ENCODE measurements at places on chromosomes 3 and 15.
A peak's percentile ranks its signal among the peaks of the same experiment; 100 is the strongest.

- DNase-seq = no peak
These were observed 351.8 kb upstream of the TPRG1 start for GRCh38 chr3:188819939-188820338.

DNA sequence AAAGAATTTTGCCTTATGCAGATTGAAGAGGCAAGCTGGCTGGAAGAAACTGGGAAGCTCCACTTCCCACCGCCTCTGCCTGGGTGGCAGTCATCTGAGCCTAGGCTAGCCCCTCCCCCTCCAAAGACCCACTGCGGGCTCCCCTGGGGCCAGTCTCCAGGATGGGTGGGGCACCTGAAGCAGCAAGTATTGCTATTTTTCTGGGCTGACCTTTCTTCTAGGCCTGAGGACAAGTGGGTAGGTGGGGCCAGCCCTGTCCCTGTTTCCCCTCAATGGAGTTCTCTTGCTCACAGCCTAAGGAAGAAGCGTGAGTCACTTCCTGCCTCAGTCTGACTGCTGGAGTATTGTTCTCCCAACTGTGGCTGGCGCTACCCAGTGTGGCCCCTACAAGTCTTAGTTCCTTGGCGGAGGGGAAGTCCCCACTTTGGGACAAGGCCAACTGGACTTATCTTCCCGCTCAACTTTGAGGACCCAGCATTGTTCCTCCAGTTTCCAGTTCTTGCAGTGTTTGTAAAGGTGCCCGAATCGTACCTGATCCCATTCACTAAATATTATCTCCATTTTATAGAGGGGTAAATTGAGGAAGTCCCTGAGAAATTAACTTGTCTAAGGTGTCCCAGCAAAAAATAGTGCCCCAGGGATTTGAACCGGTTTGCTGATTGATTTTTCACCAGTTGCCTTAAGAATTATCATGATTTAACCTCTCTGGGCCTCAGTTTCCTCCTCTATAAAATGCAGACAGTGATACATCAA lies 1.4 kb downstream of the FURIN start:
- no peak for DNase-seq

- peak; percentile 82 for DNase-seq
These were observed 533 bp downstream of the RYK start for GRCh38 chr3:134249935-134250716.

- DNase-seq = no peak
These were observed 5.7 kb downstream of the CEP19 start for GRCh38 chr3:196706327-196706726.

DNA sequence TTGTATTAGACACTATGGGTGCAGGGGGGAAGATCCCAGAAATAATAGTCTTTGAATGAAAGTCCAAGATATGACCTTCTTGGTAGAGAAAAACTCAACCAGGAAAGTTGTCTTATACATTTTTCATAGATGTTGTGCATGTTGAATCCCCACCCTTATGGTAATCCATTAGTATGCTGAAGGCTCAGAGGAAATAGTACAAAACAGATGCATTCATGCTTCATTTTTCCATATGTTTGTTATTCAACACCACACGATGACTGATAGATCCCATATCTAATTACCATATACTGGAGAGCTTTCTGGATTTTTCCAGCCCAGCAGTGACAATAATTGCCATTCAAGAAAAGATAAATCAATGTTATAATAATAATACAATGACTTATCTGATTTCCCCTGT lies 487.4 kb downstream of the FGF12 start:
- no peak for DNase-seq

Data from left lobe of liver (tissue), 2 donors.